Stimulated activated naive CD8-positive, alpha-beta T cell treated with anti-CD3 and anti-CD28 coated beads, Interleukin-15, Interleukin-2, amounts not matched to agents 100 U/mL and 50 U/mL, for 24 hours (primary cell): ENCODE measurements at places on chromosomes 12 and 14.

DNA sequence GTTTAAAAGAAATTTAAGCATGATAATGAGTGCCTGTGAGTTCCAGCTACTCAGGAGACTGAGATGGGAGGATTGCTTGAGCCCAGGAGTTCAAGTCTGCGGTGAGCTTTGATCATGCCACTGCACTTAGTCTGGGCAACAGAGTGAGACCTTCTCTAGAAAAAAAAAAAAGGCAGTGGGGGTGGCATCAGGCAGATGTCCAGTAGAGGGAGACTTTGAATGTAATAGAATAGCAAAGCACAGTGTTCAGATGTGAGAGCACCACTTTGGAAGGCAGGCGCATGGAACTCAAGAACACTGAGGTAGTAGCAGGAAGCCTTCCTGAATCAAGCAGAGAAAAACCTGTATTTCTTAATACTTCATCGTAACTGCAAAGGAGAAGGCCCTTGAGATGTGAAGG lies 394.5 kb upstream of the GARIN6 start:
- DNase-seq = no peak

DNA sequence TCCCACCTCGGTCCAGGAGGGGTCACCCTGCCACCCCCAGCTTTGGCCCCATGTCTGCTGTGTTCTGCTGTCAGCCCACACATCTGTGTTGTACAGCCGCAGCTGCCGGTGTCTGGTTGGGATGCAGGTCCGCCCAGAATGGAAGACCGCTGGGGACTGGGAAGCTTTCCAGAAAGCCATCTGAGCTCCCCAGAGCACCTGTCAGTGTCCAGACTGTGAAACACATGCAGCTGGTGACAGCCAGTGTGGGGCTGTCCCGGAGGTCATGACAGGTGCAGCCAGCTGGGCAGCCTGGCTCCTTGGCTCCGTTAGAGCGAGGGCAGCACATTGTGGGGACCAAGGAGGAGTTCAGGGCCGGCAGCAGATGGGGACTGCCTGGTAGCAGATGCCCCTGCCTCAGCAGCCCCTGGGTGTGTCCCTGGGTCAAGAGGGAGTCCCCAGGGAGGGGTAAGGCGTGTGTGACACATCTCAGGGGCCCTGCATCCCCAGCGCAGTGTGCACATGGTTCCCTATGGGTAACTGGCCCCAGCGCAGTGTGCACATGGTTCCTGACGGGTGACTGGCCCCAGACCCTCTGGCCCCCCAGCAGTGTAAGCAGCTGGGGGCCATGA lies 16.4 kb downstream of the CEP170B start:
- DNase-seq = no peak

- no peak for DNase-seq
Measured at GRCh38 chr12:52416795-52417194, 10.7 kb upstream of the KRT82 start.

- DNase-seq = no peak
Measured at GRCh38 chr14:90412058-90412457, 15.2 kb downstream of the CALM1 start.

DNA sequence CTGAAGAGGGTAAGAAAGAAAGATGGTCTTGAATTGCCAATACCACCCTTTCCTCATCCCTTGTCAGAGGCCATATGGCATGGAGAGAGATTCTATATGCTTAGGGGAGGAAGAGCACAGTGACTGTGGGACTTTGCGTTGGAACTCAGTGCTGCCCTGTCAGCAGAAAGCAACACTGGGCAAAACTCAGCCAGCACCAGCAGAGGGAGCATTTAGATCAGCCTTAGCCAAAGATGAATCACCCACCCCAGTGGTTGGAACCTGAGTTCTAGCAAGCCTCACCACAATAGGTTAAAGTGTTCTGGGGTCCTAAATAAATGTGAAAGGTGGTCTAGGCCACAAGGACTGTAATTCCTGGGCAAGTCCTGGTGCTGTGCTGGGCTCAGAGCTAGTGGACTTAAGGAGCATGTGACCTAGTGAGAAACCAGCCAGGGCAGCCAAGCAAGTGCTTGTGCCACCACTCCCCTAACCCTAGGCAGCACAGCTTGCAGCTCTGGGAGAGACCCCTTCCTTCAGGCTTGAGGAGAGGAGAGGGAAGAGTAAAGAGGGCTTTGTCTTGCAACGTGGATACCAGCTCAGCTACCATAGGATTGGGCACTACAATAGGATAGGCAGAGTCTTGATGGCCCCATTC lies 11.4 kb upstream of the BCAT1 start:
- DNase-seq = peak; percentile 63

DNA sequence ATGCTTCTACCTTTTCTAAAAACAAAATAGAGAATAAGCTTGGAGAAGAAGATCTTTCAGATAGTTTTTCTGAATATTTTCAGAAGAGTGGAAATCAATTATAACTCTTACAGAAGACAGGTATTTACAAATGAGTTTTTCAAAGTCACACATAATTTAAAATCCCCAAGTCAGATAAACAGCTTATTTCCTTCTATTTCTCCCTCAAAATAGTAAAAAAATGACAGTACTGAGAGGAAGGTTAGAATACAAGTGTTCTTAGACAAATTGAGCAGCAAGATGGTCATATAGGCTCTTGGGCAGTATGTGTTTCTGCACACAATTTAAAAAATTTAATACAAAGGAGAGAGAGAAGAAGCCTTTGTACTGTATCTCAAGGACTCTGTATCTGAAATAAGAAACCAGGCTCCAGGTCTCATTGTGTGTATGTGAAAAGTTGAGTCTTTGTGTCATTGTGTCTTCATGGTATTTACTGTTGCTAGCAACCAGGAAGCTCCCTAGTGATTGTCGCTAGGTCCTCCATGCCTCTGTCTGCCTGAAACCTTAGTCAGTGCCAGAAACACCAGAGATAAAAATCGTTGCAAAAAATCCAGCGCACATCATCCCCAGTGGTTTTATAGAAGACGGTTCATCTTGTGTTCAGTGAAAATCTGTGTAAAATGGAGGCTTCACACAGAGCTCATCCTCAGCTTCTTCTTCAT lies 12.9 kb upstream of the TUBA1A start:
- DNase-seq = no peak

DNA sequence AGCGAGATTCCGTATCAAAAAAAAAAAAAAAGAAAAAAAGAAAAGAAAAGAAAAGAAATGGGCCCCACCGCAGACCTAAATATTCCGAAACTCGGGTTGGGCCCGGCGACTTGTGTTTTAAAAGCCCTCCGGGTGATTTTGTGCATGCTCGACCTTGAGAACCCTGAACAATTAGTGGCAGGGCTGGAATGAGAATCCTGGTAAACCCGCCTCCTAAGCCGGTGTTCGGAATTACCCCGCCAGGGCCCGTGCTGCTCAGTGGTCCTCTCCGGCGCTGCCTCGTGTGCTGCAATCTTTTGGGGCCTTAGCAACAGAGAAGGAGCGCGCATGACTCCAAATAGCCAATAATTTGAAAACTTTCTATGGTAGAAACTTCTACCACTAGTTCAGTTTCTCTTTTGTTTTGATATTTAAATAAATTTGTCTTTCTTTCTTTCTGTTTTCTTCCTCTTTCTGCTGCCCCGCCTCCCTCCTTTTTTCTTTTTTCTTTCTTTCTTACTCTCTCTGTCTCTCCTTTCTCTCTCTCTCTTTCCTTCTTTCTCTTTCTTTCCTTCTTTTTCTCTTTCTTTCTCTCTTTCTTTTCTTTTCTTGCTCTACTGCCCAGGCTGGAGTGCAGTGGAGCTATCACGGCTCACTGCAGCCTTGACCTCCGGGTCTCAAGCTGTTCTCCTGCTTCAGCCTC lies 1.5 kb upstream of the GALNT6 start:
- peak; percentile 44 for DNase-seq

- no peak for DNase-seq
Measured at GRCh38 chr12:24349051-24349799, 399.8 kb upstream of the SOX5 start.

- DNase-seq = no peak
Measured at GRCh38 chr14:98204139-98204538, 1067.9 kb downstream of the BCL11B start.

- no peak for DNase-seq
Measured at GRCh38 chr12:60522684-60523400, 927.0 kb downstream of the SLC16A7 start.

GRCh38 chr12:109983432-109984142 lies 12.6 kb downstream of the GIT2 start:
- DNase-seq = no peak

DNA sequence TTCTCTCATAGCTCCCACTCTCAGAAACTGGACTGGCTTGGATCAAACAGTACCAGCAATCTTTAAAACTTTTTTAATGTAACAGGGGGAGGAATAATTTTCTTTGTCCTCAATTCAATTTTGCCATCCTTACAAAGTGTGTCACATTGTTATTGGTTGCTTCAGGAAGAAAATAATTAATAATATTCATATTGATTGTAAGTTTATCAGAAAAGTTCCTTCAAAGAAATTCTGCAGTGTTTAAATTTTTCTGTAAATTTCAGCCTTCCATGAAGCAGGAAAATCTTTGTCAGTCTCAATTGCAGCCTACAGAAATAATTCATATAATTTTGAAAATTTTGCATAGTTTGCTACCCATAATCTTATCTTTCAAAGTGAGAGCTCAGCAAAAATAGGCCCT lies 1119.1 kb upstream of the ATXN7L3B start:
- DNase-seq = no peak

GRCh38 chr12:42235426-42235825 lies 2.6 kb downstream of the YAF2 start:
- DNase-seq = no peak

GRCh38 chr12:113900716-113901115 lies 65.4 kb downstream of the RBM19 start:
- DNase-seq = no peak

DNA sequence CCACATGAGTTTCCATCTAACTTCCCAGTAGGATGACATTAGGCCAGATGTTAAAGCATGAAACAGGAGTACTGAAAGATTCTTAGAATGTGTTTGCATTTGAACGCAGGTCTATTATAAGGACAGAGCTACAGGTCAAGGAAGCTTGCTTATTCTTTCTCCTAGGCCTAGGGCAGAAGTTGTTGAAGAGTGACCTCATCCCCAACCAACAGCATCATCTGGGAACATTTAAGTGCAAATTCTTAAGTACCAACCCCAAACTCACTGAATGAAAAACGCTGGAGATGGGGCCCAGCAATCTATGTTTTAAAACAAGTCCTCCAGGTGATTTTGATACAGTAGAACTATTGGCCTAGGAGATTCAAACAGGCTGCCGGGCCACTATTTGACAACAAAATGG lies 52.4 kb downstream of the PAPLN start:
- no peak for DNase-seq

DNA sequence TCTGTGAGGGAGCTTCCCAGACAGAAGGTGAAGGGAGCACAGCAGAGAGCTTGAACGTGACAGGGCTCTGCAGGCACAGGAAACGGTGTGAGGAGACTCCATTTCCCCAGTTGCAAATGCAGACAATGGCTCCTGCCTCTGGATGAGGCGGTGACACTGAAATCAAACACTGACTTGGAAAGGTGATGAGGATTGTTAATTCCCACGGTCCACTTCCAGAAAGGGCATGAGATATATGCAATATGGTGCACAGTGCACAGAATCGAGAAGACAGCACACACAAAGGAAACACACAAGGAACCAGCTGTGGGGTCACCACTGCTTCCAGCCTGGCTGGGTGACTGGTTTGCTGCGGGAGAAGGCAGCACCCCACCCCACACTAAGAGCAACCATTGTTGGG lies 42.0 kb downstream of the SYNE3 start:
- no peak for DNase-seq

- DNase-seq = no peak
Measured at GRCh38 chr12:26396402-26396801, 201.0 kb downstream of the SSPN start.

- no peak for DNase-seq
Measured at GRCh38 chr14:69587389-69587788, 12.7 kb upstream of the CCDC177 start.

- DNase-seq = peak; percentile 75
Measured at GRCh38 chr12:3803865-3804472, 51.1 kb upstream of the CRACR2A start.

GRCh38 chr12:111352296-111352993 lies 16.4 kb downstream of the PHETA1 start:
- DNase-seq = no peak

GRCh38 chr12:45298721-45299692 lies 83.1 kb downstream of the ANO6 start:
- DNase-seq = no peak

DNA sequence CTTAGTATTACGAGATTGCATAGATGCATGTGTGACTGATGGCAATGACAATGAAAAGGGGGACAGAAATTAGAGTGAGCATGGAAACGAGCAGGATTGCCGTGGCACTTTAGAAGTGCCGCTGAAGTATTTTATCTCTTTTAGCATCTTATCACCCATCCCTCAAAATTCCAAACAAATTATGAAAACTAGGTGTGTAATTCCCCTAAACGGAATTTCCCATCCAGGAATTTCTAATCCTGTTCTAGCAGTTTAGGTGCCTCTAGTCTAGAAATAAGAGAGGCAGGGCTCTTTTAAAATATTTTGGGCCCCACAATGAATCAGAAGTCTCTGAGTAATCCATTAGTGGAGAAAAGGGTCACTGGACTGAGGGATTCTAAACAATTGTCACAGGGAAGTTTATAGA lies 947 bp downstream of the TMEM52B start:
- DNase-seq = no peak

DNA sequence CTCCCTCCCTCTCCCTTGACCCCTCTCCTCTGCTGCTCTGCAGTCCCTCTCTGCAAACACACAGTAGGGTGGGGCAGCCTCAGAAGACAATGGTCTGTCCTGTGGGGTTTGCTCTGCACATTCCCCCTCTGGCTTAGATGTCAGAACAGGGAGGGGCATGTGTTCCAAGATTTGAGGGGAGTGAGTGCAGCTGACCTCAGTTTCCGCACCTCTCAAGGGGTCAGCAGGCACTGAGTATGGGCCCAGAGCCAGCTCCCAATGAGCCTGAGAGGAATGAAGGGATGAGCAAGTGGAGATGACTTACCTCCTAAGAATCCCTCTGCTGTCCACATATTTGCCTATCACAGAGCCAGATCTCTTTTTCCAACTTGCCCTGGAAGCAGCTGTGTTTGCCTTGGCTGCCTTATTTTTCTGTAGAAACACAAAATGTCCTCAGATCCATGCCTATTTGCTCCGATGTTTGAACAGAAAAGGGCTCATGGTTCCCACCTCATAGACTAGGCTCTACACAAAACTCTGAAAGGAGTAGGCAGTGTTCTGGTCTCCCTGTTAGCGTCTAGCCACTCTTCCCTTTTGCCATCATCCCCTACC lies 111.4 kb downstream of the CRACR2A start:
- no peak for DNase-seq

- no peak for DNase-seq
Measured at GRCh38 chr12:45042599-45042998, 8.3 kb downstream of the DBX2 start.

- DNase-seq = no peak
Measured at GRCh38 chr14:23877111-23877510, 76.5 kb upstream of the DHRS4 start.

GRCh38 chr12:3446653-3447270 lies 44.2 kb upstream of the PRMT8 start:
- no peak for DNase-seq

- DNase-seq = no peak
Measured at GRCh38 chr14:93880021-93880820, 46.9 kb upstream of the FAM181A start.

GRCh38 chr14:70002589-70003346 lies 123.6 kb downstream of the SMOC1 start:
- no peak for DNase-seq
